ENCODE measurements at places on chromosomes 3 and 15.

DNA sequence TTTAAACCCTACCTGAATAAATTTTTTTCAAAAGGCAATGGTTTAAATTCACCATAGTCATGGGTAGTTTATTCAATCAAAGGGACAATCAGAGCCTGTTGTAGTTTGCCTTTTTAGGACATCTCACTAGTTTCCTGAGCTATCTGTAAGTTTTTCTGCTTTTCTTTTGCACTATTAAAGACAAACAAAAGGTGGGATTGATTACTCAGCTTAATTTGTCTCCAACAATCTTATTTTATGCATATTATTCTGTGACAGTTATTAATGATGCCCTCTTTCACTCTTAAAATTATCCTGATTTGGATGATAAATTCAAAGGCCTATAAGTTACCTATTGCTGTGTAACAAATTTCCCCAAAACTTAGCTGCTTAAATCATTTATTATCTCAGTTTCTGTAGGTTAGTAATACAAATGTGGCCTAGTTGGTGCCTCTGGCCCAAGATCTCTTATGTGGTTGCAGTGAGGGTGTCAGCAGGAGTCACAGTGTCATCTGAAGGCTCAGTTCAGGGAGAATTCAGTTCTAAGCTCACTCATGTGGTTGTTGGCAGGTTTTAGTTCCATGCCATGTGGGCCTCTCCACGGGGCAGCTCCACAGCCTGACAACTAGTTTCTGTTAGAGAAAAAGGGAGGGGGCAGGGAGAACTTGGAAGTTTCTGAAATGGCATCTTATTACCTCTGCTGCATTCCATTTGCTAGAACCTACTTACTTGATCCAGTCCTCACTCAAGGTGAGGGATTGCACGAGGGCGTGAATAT, 16.0 kb downstream of the ARMC8 start:
- no peak for DNase-seq

DNA sequence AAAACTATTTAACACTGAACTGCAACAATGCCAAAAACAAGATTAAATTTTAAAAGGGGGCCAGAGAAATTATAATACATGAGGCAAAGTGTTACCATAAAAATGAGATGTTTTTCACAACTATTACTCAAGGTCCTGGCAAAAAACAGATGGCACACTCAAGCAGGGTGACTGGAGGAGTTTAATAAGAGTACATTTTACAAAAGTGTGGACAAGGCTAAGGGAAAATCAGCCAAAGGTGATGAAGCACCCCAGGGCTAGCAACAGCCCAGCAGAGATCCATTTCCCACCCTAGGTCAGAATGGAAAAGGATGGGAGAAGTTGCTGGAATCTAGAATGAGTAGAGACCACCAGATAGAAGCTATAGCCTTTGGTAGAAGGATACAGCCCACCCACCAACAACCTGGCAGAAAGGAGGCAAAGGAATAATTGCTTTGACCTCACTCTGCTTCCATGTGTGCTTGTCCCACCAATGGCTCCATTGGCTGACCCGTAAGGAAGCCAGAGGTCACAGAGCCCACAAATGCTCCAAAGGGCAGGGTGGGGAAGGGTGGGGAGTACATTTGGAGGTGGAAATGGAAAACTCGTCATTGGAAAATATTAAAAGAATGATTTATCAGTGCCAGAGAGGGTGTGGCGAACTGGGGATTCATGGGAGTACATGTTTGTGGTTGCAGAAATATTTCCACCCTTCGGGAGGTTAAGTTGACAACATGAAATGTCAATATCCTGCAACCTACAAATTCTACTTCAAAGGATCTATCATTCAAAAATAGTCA, 161.0 kb upstream of the UBE2E2 start:
- no peak for DNase-seq

DNA sequence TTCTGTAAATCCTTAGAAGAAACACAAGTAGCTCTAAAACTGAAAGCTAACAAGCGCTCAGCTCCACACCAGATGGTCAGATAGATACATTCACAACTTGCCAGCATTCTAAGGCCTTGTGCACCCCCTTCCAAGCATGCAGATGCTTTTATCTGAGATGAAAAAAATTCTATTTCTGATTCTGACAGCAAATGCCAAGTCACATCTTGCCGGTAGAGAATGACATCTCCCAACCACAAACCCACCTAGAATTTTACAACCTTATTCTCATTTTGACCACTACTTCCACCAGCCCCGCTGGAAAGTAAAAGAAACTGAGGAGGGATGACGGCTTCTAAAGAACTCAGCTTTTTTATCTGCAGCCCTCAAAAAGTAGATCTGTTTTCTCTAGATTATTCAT, 57.7 kb downstream of the SUMF1 start:
- DNase-seq = no peak

DNA sequence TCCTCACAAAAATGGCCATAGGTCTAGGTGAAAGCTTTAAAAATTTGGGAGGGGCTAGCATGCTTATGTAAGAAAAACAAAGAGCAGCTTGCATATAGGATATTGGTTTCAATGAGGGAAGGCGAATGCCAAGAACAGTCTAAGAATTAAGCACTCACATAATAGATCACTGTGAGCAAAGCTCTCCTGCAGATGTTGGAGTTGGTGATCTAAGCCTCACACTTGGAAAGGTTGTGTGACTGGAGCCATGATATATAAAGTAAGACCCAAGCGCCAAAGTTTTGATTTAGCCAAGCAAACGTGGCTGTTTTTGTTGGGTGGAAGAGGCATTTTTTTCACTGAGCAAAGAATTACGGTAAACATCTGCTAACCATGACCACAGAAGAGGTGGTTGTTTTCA, 237.5 kb downstream of the FOXP1 start:
- DNase-seq = no peak

DNA sequence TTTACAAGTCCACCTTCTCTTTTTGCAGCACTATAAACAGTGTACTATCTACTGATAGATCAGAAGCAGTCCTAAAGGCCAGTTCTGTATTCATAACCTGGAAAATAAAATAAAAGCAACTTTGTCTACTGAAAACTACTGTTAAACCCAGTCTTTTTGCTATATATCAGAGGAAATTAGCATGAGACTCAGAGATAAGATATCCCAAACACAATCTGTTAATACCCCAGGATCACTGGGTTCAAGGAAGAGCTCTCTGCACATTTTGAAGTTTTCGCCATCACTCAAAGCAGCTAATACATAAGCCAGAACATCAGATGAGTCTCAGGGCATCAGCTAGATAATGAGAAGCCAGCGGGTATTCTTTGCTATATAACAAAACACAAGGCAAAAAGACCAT, 21.8 kb downstream of the OSBPL10 start:
- DNase-seq = no peak

GRCh38 chr15:39431376-39431775, 149.5 kb upstream of the THBS1 start:
- no peak for DNase-seq
